Fibroblast of skin of right quadriceps (primary cell): ENCODE measurements at places on chromosomes 13 and 19.
A peak's percentile ranks its signal among the peaks of the same experiment; 100 is the strongest.

- peak; percentile 90 for DNase-seq
Measured at GRCh38 chr19:18831524-18832305, at the start of gene UPF1. TSS of gene UPF1 (plus strand) at chr19:18831959. CDS start at chr19:18832210, 251 bp downstream.

GRCh38 chr19:45117167-45117594 is 24.2 kb downstream of the PPP1R37 start:
- DNase-seq = peak; percentile 15

DNA sequence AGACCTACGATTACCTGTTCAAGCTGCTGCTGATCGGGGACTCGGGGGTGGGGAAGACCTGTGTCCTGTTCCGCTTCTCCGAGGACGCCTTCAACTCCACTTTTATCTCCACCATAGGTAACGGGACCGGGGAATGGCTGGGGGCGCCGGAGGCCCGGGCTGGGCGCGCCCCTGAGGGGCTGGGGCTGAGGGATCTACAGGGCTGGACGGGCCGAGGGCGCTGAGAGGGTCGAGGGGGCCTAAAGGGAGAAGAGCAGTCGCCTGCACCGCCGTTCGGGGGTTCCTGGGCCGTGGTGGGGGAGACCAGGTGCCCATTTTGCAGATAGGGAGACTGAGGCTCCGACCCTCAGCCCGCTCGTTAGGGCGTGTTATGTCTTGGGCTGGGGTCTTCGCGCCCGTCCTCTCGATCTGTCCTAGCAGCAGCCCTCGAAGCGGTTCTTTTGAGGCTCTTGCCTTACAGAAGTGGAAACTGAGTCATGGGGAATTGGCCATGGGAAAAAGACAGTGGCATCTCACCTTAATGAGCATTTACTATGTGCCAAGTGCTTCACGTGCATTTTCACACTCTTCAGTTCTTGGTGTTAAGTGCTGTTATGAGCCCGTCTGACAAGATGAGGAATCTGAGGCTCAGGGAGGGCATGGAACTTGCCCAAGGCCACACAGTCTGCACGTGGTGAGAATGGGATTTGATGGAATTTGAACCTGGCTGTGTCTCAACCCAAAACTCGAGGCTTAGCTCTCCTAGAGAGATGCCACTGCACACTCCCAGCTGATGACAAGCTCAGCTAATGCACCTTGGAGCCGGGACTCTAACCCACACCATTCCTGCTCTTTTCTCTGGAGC is 442 bp downstream of the RAB8A start:
- DNase-seq = no peak

DNA sequence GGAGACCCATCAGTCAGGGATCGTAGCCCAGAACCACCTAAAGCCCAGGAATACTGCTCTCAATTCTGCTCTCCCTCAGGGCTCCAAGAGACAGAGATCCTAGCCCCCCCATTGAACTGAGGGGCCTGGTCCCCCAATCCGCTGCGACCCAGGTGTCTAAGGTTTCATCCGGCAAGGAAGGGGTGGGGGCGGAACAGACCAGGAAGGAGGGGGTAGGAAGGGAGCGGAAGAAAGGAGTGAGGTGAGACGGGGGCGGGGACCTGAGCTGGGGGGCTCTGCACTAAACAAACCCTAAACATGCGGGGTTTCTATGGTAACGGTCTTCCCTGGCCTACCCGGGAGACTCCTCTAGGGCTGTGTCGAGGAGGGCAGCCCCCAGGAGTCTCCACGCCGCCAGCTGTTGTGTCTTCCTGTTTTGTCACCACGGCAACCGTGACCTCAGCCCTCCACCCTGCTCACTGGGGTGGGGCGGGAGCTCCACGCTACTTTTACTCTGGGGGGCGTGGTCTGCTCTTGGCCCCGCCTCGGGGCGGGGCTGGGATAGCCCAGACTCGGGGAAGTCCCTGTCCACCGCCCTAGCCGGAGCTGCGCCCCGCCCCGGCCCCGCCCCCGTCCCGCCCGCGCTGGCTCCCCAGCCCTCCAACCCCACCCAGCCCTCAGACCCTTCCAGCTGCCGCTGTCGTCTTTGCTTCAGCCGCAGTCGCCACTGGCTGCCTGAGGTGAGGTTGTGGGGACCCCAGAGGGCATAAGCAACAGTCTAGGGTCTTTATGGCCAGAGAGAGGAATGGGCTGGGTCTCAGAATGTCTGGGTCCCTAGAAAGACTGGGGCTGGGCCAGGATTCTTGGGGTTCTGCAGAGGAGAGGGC is at the start of gene MYADM:
Gene MYADM, plus strand, starts transcription at position 659 of the 866 bp plus-strand sequence. CDS start 5,647 bp downstream, outside the sequence.
- DNase-seq = peak; percentile 99

GRCh38 chr19:55487924-55488687 is at the start of gene SSC5D:
TSS of gene SSC5D (plus strand) at chr19:55488436. CDS start at chr19:55488590, 154 bp downstream.
- peak; percentile 52 for DNase-seq

DNA sequence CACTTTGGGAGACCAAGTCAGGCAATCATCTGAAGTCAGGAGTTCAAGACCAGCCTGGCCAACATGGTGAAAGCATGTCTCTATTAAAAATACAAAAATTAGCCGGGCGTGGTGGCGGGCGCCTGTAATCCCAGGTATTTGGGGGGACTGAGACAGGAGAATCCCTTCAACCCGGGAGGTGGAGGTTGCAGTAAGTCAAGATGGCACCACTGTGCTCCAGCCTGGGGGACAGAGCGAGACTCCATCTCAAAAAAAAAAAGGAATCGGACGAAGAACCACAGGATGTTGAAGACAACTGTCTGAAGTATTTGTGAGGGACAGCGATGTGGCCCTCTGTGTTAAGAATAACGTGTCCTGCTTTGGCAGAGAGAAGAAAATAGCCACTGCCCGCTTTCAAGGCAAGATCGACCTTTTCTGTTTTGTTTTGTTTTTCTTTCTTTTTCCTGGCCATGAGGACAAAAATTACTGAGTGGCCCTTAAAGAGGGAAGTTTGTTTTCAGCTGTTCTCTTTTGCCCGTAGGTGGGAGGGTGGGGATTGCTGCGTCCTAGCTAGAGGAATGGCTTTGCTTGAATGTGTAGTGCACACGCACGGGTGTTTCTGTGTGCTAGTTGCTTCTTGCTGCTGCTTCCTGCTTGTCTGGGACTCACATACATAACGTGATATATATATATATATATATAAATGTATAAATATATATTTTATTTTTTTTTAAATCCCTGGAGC is 6.2 kb upstream of the PRKCG start:
- DNase-seq = no peak

DNA sequence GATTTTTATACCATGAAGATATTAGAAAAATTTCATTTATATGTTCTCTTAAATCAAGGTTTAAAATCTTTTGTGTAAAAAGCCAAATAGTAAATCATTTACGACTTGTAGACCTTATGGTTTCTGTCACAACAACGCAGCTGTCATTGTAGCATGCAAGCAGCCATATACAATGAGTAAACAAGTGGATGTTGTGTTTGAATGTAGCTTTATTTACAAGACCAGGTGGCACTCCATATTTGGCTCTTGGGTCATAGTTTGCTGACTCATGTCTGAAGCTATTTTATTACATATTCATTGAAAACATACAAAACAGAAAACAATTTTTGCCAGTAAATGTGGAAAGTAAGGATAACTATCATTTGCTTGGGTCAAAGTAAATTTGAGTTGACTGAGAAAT is 930.8 kb downstream of the SLITRK5 start:
- no peak for DNase-seq

- DNase-seq = no peak
Measured at GRCh38 chr13:93527748-93528297, 301.2 kb downstream of the GPC6 start.

GRCh38 chr13:65841156-65841555 is 1389.0 kb downstream of the PCDH9 start:
- no peak for DNase-seq

GRCh38 chr13:39516096-39516495 is 86.9 kb downstream of the LHFPL6 start:
- no peak for DNase-seq
